Right atrium auricular region (tissue), 2 donors: ENCODE measurements at places on chromosomes 6 and 20. TPM values are rescaled to one million over a fixed set of nuclear protein-coding genes. Genes with fewer than 3 reads are reported as not detected.

SYTL3 gene
- total RNA-seq: 5.6 TPM

PTCRA gene
- 1.6 TPM for total RNA-seq

HDGFL1 gene
- total RNA-seq: not detected

SNHG17 gene
- total RNA-seq: 5.3 TPM

POPDC3 gene
- 57.6 TPM for total RNA-seq

COL10A1 gene
- total RNA-seq: not detected

LY6G6C gene
- 1.3 TPM for total RNA-seq

UNC5CL gene
- total RNA-seq: 0.43 TPM

OR2H1 gene
- total RNA-seq: not detected

PAK5 gene
- 0.12 TPM for total RNA-seq

BEND6 gene
- 5.9 TPM for total RNA-seq

DNA sequence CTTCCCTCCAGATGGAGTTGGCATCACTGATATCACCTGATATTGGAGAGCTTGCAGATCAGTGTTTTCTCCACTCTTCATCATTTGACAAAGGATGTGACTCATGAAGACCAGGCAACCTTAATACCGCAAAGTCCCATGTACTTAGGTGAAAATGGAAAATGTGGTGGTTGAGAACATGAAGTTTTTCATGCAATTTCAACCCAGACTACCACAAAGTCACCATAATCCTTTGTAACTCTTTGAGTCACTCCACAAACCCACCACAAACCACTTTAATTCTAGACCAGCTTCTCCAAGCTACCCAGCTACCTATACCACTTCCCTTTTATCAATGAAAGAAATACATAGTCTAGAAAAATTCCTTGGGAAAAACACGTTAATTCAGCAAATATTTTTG, 7.1 kb downstream of the NHLRC1 start:
- DNase-seq: no peak

DNA sequence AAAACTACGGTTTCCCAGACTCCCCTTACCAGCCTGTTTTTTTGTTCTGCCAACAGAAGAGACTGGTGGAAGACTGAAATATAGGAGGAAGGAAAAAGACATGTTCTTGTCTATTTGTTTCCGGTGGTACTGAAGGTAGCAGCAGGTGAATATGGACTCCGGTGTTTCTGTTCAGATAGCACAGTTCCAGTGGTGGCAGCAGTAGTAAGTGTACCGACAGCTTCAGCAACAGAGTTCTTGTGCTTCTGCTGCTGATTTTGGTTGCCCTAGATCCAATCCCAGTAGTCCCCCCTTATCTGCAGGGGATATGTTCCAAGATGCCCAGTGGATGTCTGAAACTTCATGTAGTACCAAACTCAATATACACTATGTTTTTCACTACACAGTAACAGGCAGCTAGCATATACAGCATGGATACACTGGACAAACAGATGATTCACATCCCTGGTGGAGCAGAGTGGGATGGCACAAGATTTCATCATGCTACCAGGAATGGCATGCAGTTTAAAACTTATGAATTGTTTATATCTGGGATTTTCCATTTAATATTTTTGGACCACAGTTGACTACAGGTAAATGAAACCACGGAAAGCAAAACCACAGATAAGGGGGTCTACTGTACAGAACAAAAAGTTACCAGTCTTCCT, 301.8 kb downstream of the BTBD9 start:
- DNase-seq: no peak

GRCh38 chr6:84220809-84221409, 6.5 kb downstream of the CEP162 start:
- no peak for DNase-seq

- no peak for DNase-seq
Observed at GRCh38 chr6:21935561-21936028, 342.0 kb downstream of the SOX4 start.

DNA sequence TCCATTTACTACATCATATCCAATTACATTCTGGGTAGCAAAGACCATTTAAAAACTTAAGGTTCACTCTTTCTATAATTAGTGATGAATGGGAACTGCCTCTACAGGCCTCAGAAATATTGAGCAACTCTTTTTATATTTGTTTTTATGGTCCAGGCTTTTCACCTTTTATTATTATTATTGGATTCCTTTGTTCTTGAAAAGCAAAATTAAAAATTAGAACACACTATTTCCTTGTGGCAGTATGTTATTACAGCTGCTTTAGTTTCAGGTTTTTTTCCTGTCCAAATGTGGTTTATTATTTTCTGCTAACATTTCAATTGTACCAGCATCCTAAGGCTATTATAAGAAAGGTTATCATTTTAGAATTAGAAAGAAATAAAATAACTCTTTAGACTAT, 150.1 kb downstream of the FARS2 start:
- DNase-seq: no peak

DNA sequence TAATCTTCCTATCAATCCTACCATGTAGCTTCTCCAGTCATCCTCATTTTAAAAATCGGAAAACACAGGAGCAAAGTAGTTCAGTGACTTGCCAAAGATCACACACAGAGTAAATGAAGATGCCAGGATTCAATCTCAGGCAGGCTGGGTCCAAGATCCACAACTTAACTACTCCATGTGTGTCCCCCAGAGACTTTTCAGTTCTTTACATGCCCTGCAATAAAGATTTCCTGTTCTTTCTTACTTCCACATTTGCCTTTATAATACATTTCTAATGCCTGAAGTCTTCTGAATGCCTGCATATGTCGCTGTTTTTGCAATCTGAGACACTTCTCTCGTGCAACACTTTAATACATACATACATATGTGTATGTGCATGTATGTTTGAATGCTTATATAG, 121.7 kb upstream of the MARCKS start:
- DNase-seq: no peak

DNA sequence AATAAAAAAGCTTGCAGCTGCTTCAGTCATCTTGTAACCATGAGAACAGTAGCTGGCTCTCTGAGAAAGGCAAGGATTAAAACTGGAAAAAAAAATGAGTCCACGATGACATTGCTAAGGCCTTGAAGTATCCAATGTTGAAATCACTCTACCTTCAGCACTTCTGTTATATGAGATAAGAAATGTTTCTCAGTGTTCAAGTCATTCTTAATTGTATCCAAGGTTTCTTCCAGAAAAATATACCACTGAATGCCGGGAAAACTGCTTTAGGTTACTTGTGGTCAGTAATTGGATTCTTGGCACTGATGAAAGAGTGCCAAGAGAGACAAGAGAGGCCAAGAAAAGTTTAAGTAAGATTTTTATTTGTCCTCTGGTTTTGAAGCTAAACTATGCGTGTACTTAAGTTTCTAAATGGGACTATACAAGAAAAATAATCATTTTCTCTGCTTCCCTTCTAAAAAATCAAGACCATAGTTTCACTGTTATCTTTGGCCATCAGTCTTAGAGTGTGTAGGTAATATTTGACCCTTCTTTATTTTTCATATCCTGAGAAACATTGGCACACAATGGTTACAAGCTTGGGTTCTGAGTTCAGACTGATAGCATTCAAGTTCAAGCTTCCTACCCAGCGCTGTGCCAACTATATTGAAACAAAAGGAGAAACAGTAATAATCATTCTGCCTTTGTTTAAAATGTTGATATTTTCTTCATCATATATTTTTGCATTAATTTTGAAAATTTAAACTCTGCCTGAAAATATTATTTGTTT, 84.6 kb downstream of the TRDN start:
- no peak for DNase-seq

DNA sequence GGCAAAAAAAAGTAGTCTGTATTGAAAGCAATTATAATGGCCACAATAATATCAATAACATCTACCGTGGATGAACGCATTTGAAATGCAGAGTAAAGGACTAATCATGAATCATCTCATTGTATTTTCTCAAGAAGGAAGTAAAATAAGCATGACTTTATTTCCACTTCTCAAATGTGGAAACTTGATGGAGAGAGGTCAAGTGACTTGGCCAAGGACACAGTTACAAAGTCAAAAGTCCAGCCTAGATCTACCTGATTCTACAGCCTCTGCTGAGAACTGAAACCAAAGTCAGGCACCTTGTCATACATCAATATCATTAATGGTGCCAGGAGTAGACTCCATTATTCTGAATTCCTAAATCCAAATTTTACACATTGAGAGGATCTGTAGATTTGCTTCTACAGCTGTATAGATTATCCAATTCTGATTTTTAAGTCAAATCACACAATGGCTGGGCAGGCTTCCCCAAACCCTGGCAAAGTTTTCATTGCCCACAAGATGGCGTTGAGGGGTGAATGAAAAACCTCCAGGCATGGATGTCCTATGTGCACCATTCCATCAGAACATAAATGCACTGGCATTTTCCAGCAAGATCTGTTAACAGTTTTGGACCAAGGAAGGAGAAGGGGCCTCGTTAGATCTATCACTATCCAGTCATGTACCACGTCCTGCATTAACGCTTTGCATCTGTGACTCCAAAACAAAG, 423.1 kb downstream of the MAFB start:
- DNase-seq: no peak

GRCh38 chr20:25984933-25985332, 288.3 kb upstream of the ZNF337 start:
- DNase-seq: no peak

DNA sequence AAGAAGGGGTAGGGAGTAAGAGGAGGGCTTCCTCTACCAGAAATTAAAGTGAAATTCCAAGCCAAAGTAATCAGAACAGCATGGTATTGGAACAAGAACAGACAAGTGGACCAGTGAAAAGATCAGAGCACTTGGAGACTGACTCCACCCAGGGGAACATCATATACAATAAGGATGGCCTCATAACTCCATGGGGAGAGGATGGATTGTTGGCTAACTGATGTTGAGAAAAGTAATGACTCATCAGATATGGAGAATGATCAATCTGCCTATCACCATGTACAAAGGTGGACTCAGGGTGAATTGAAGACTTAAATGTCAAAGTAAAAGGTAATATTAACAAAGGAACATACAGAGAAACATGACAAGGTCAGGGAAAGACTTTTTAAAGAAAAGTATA, 12.8 kb downstream of the SLC22A3 start:
- no peak for DNase-seq

DNA sequence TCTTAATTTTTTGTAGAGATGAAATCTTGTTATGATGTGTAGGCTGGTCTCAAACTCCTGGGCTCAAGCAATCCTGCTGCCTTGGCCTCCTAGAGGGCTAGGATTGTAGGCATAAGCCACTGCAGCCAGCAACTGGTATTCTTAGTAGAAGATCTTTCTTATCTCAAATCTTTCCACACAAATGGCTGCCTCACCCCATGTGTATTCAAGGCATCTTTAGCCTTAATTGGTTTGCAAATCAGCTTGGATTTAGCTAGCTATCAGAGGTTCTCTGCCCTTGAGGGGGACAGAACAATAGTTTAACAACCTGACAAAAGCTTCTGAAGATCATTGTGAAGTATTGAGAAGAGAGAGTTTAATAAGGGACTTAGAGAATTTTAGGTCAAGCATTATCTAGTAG, 17.9 kb upstream of the ABRACL start:
- no peak for DNase-seq

GRCh38 chr6:81864124-81864523, 111.6 kb upstream of the TENT5A start:
- DNase-seq: no peak

DNA sequence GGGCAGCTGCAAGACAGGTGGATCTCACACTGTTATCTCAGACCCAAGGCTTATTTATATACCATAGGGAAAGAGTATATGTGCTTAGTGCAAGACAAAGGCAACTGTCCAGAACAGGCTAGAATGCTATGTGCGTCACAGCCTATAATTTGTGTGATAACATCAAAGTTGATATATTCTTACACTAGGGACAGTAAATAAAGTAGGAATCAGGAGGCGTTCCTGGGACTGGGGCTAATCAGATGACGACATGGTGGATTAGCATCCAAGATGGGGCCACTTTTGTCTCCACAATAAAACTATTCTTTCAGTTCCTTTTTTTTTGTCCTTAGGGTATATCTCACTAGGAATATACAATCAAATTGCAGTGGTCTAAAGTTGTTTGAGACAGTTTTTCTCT, 54.9 kb upstream of the IER3 start:
- DNase-seq: no peak

DNA sequence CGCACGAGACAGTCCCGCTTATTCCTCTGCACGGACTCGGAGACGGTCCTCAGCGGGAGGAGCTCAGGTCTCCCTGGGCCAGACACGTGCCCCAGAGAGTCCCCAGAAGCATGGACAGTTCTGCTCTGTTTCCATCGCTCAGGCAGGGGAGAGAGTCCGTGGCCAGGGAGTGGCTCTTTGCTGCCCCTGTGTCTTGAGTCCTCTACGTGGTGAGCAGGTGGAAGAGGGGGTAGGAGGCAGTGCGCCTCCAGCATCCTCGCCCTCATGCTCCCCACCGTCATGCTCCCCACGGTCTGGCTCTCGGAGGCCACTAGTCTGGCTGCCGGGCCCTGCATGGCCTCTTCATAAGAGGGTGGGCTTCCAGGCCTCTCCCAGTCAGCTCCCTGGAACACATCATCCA, 8.9 kb downstream of the TAGAP start:
- no peak for DNase-seq

GRCh38 chr6:134278000-134278399, 39.9 kb downstream of the SGK1 start:
- DNase-seq: no peak

DNA sequence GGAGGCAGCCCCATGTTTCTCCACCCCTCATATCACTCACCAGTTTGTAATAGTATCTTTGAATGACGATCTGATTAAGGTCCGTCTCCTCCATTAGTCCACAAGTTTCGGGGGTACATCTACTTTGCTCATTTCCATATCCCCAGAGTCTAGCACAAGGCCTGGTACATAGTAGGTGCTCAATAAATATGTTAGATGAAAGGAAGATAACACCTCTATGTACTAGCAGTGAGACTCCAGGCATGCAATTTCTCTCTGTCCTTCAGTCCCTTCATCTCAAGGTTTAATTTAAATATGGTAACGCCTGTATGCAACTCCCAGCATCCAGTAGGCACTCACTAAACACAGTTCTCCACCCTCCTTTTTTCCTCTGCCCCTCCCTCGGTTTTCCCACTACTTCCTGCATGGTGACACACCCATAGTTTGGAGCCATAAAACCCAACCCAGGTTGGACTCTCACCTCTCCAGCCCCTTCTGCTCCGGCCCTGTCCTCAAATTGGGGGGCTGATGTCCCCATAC, 461 bp upstream of the HNF4A start:
- DNase-seq: no peak

- no peak for DNase-seq
Observed at GRCh38 chr6:144365271-144365670, 80.1 kb downstream of the UTRN start.

DNA sequence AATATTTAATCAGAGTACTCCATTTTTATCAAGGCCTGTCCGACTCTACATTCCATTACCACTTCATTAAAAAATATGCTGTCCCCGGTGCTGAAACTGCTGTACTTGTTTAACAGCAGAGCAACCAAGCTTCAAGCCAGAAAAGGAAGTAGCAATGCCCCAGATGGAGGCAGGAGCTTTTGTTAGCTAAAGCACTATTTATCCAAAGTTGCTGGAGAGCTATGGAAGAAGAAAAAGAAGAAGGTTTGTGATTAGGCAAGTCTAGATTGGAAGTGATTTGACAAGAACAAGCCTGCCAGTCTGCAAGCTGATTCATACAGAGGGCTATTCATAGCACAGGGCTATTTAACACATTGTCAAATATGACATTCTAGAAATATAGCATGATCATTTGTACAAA, 160.9 kb upstream of the SPTLC3 start:
- DNase-seq: no peak

GRCh38 chr20:51318058-51318949, 224.2 kb downstream of the NFATC2 start:
- DNase-seq: no peak

GRCh38 chr6:30066082-30066481, 916 bp upstream of the PPP1R11 start:
- DNase-seq: no peak
